NB4 (cell line): ENCODE measurements at places on chromosomes 1 and 21.

DNA sequence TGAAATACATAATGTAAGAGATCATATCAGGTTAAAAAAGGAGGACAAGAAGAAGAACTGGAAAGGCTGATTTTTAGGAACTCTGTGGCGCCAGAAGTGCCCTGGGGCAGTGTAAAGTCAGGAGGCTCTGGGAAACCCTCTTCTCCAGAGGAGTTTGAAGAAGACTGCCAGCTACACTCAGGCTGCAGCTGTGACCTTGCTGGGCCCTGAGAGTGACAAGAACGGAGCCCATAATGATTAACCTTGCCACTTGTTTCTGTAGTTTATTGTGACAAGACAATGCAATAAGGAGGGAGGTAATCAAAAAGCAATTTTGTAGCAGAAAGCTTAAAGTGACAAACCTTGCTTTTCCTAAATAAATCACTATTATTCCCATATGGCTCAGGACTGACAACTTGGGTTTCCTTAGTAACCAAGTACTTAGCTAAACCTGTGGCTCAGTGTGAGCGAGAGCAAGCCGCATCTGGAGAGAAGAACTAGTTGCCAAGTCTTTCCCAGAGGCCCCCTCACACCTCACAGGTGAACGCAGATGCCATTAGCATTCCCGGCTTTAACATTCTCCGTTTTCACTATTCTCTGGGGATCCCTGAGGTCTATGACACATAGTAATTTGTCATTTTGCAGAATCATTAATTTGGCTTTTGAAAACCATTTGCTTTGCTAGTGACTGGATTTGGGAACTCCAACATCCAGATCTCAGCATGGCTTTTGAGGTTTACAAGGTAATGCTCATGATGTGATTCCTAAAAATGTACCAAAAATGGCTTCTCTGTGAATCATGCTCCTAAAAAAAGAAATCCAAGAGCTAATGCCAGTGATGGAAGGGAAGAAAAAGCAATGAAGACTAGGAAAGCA lies 115.9 kb downstream of the OMA1 start:
- DNase-seq = no peak

DNA sequence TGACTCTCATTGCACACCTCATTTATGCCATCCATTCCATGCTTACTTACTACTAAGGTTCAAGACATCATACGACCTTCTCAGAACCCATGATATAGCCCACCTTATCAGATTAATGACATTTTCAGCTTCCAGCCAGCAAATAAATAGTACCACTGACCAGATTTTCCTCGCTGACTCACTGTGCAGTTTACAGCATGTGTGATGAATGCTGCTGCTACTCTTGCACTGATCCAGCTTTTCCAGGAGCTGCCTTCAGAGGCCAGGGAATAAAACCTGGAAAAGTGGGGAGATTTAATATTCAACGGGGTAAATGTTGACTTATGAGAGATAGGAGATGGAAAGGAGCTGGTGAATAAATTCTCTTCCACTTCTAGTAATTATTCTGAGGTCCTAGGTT lies 247.1 kb downstream of the COL11A1 start:
- no peak for DNase-seq

DNA sequence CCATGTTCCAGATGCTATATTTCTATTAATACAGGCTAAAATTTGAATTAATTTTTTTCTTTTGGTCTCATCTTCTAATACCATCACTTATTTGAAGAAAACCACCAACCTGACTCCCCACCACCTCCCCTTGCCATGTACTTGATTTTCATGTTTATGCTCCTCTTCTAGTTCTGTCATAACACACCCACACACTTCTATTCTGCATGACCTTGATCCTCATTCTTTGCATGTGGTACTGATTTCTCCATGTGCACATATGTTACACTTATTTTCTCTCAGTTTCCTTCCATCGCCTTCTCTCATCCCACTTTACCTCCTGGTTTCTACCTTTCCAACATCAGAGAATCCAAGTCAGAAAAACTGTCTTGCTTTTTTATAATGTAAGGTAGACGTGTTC lies 78.9 kb upstream of the ARID1A start:
- no peak for DNase-seq

- peak; percentile 77 for DNase-seq
These were observed 98.4 kb downstream of the EBNA1BP2 start for GRCh38 chr1:43073490-43074230.

DNA sequence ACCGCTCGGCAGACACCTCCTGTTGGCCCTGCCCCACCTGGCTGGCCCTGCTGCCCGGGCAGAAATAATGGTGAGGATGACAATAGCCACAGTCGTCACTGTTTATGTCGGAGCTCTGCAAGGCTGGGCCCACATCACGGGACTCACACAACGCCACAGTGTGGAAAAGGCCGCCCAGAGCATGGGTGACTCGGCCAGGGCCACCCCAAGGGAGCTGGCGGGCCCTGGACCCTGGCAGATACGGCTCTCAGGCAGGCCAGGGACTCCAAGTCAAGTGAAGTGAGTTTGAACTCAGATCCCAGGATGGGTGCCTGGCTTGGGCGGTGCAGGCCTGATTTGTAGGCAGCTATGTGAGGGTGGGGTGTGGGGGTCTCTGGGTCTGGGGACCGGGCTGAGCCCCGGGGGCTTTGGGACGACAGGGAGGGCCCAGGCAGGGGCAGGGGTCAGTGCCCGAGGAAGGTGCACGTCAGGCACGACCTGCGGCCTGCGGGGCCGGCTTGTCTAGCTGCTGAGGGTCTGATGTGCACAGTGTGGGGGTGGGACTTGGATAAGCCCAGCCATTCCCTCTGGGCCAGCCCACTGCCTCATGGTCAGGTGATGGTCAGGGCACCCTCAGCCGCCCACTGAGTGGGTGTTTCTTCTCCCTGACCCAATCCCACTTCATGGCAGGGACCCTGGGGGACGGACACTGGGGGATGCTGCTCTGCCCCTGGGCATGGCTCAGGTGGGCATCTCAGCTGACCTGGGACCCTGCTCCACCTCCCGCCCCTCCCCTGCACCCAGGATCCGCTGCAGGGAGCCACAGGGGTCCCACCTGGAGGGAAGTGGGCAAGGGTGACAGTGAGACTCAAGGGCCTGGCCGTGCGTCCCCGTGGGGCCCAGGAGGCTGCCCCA lies 1.0 kb downstream of the RNF223 start:
- DNase-seq = no peak

DNA sequence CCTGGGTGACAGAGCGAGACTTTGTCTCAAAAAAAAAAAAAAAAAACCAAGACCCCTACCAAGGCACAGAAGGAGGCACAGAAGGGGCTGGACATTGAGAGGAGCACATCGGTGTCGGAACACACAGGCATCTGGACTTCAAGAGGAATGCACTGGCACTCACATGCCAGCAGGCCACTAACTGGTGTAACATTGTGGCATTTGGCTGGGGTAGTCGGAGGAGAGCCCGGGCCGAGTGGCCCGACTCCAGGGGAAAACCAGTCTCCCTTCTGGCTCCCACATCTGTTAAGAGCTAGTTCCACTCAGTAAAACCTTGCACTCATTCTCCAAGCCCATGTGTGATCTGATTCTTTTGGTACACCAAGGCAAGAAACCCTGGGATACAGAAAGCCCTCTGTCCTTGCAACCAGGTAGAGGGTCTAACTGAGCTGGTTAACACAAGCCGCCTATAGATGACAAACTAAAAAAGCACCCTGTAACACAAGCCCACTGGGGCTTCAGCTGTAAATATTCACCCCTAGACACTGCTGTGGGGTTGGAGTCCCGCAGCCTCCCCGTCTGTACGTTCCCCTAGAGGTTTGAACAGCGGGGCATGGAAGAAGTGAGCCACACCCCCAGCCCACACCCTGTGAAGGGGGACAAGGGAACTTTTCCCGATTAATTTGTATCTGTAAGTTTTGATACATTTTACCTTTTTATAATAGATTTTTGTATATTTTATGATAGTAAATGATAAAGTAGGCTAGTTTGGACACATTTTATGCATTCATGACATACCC lies 17.2 kb upstream of the AKIRIN1 start:
- DNase-seq = no peak

DNA sequence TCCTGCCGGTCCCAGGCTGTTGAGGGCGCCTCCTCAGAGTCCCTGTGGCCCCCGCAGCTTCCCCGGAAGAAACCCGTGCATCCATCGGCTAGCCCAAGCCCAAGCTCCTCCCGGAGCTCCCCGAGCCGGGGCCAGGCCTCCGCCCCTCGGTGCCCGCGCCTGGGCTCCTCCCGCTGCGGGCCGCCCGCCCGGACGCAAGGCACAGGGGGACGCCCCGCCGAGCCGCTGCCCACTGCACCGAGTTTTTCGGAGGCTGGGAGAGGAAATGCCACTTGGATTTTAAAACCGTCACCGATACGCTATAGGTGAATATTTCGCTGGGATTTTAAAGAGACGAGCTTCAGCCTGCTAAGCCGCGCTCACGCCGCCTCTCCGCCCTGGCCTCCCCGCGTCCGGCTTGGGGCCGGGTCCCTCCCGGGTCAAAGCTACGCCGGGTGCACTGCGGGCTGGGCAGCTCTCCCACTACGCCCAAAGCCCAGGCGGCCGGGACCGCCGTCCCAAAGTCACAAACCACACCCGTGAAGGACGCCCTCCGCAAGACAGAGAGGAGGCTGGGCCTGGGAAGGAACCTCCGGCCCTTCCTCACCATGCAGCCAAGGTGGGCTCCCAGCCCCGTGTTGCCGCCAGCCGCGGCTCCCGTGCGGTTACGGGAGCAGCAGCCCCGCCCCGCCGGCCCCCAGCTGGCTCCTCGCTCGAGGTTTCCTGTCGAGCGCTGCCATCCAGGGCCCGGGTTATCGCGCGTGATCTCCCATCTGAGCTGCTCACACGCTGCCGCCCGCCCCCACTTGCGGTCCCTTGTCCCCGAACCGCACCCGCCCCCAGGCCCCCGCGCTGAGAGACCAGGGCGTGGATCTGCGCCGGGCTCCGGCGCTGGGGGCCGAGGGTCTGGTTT lies 63.2 kb downstream of the CD247 start:
- DNase-seq = peak; percentile 73

DNA sequence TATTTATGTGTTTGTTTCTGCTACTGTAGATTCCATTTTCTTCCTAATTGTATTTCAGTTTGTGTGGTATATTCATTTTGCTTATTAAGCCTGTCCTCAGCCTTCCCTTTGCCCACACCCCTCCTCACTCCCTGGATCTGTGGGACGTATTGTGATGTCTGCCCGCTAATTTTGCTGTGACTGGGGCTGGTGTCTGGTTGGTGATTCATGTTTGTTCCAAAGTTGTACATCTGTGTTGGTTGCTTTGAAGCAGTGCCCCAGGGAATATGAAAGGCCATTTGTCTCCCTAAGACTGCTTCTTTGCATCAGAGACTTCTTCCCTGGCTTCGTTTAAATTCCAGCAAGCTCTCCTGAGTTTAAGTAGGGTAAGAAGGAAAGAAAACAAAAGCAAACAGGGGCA lies 289.5 kb upstream of the SGIP1 start:
- no peak for DNase-seq

DNA sequence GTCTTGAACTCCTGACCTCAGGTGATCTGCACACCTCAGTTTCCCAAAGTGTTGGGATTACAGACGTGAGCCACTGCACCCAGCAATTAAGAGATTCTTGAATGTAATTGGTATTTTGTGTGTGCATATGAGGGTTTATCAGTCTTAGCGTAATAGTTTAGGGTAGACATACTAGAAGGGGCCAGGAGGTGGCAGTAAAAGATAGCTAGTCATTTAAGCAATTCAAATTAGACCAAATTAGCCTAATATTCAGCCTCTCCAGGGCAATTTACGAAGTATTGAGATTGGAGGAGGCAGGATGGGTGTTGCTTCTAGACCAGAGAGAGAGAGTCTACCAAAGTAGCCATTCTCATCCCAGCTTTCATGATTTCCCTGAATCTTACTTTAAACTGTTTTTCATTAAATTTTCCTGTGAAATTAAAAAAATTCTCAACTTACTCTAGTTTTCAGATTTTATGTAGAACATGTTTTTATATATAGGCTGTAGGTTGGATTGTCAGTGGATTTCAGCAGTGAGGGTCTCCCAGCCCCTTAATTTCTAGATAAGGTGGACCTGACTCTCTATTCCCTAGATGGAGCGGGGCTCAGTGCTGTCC lies 119.7 kb downstream of the HHAT start:
- DNase-seq = peak; percentile 54

DNA sequence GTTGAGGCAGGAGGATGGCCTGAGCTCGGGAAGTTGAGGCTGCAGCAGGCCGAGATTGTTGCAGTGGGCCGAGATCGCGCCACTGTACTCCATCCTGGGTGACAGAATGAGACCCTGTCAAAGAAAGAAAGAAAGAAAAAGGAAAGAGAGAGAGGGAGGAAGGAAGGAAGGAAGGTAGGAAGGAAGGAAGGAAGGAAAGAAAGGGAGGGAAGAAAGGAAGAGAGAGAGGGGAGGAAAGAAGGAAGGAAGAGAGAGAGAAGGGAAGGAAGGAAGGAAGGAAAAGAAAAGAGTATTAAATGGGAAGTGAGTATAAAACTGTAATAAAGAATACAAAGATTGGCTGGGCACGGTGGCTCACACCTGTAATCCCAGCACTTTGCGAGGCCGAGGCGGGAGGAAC lies 18.4 kb upstream of the ABL2 start:
- DNase-seq = no peak

GRCh38 chr1:153615406-153615805 lies 719 bp downstream of the S100A14 start:
- DNase-seq = no peak

- DNase-seq = no peak
These were observed 170.2 kb downstream of the RUNX1 start for GRCh38 chr21:34878940-34879339.

GRCh38 chr1:117633423-117633822 lies 27.6 kb downstream of the TENT5C start:
- DNase-seq = no peak

- DNase-seq = no peak
These were observed 13.9 kb upstream of the LY9 start for GRCh38 chr1:160781914-160782689.

- DNase-seq = no peak
These were observed 15.4 kb upstream of the MEX3A start for GRCh38 chr1:156097499-156098178.

DNA sequence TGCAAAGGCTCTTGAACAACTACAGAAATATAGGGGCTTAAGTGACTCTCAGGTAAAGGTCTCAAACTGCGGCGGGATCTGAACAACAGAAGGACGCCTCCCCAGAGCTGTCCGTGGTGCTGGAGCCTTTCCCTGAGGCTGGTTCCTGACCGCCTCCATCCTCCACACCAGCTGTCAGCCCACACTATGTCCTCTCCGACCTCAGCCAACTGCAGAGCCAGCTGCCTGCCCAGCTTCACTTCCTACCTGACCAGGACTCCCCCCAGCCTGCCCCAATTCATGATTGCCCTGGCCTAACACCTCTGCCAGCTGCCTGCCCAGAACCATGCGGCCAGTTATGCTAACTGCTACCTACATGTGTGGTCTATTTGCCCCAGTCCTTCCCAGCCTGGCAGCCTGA lies 63.6 kb upstream of the ZC3H12A start:
- peak; percentile 42 for DNase-seq

GRCh38 chr1:145918992-145919939 lies 749 bp upstream of the PEX11B start:
- peak; percentile 61 for DNase-seq
